HepG2 (cell line): ENCODE measurements at places on chromosomes 3 and 15.

DNA sequence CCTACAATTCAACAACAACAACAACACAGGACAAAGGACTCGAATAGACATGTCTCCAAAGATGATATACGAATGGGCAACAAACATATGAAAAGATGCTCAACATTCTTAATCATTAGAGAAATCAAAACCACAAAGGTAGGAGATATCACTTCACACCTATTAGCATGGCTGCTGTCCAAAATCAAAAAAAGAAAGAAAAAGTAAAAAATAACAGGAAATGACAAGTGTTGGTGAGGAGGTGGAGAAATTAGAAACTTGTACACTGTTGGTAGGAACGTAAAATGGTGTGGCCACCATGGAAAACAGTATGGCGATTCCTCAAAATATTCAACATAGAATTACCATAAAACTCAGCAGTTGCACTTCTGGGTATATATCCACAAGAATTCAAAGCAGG is 312.3 kb upstream of the STT3B start:
- H3K36me3 ChIP-seq: no peaks in the 10 kb centered on the region
- no peak overlapping the region for H3K4me3 ChIP-seq
- H3K27me3 ChIP-seq: no peaks in the 10 kb centered on the region
- H3K27ac ChIP-seq: no peak overlapping the region
- no peak for DNase-seq
- no peaks in the 10 kb centered on the region for H3K4me1 ChIP-seq

DNA sequence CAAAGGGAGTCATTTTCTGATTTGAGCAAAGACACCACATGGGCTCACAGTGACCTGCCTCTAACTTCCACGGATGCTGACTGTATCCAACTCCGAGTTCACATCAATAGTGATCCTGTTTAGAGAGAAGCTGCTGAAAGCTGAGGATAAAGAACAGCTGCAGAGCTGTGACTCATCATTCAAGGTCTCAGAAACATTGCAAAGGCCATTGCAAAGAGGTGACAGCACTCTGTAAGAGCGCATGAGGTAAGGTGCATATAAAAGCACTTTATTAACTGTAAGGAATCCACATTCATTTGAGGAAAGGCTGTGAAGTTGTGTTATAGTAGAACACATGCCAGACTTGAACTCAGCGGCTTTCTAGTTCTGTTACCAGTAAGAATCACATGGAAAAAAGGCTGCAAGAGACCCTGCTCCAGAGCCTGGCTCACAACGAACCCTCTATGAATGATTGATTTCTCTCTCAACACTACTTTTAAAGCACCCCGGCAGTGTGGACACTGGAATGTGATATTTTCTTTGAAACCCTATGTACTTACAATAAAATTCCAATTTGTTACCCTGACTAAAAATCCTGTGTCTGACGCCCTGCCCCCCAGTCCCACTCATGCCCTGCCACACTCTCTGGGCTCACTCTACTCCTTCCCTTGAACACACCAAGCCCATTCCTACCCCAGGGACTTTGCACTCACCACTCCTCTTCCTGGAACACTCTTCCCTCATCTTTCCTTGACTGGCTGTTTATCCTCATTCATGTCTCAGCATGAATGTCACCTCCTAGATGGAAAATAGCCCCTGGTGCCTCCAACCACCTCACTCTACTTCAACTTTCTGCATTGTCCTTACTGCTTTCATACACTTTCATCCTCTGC is 111.2 kb downstream of the LSM3 start:
- peaks cover 3% of the 10 kb centered on the region; the same call in 1 of the 2 replicates for H3K27me3 ChIP-seq
- no peak overlapping the region for H3K4me3 ChIP-seq
- DNase-seq: peak; percentile 59
- no peak overlapping the region for H3K27ac ChIP-seq
- H3K4me1 ChIP-seq: peaks cover 19% of the 10 kb centered on the region
- no peaks in the 10 kb centered on the region for H3K36me3 ChIP-seq

DNA sequence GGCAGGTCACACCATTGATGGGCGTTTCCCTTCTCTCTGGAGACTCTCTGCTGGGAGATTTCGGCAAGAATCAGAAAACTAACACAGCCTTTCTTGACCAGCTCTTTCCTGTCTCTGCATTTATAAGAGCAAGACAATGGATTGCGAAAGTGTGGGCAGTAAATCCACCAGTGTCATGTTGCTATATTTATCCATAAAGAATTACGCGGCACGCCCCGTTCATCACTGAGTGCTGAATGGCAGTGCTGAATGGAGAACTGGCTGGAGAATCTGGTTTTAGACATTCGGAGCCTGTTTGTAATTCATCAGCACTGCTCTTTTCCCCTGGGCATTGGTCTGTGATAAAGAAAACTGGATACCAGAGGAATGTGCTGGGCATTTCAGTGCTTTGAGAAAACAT is 2.0 kb upstream of the CEMIP start:
- DNase-seq: no peak
- H3K36me3 ChIP-seq: peaks cover under 1% of the 10 kb centered on the region
- H3K27me3 ChIP-seq: peaks cover 4% of the 10 kb centered on the region; the same call in 1 of the 3 replicates

DNA sequence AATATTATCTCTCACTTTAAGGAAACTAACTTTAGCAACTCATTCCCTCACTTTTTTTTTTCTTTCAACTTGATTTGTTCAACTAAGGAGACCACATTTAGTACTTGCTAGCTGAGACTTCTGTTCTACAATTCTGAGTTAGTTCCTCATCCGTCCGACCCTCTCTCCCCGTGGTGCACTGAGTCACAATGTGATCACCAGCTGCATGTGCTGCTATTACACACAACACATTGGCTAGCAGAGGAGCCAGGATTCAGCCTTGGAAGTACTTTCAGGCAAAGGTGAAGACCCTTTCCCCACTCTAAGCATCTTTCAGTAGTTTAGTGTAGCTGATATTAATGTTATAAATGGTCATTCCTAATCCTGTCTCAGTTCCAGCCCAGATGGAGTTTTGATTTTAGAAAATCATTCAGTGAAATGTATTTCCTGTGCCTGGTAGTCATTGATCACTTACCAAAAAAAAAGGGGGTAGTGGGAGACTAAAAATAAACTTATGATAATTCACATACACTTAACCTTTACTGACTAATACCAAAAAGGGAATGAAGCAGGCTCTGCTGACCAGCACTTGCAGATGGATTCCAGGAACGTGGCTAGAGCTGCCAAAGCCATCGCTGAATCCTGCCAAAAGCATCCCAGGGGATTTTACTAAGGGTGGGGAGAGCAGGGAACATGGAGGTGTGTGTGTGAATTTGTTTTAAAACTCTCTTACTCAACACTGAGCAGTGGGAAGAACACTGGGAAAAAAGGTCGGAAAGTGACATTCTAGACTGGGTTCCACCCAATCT is 424.8 kb downstream of the LPP start:
- no peak overlapping the region for H3K4me3 ChIP-seq
- no peak overlapping the region for H3K27ac ChIP-seq
- DNase-seq: no peak

DNA sequence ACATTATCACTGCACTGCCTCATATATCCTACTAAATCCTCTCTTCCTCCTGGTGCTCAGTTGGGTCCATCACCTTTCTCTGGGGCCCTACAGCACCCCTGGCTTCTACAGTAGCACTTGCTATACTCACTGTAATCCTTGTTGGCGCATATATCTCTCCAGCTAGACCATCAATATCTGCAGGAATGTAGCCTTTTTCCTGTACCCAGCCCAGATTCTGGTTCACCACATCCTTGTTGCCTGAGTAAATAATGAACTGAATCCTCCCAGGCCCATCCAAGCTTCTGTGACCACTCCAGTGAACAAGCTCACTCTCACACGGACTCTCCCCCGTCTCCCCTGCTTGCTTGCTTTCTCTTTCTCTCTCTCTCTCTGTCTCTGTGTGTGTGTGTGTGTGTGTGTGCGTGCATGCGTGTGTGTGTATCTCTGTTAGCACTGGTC is 62.5 kb upstream of the LIPC start:
- H3K36me3 ChIP-seq: no peaks in the 10 kb centered on the region
- peak; percentile 30 for DNase-seq
- no peak overlapping the region; the same call in 1 of the 2 replicates for H3K4me3 ChIP-seq
- no peak overlapping the region for H3K27ac ChIP-seq

DNA sequence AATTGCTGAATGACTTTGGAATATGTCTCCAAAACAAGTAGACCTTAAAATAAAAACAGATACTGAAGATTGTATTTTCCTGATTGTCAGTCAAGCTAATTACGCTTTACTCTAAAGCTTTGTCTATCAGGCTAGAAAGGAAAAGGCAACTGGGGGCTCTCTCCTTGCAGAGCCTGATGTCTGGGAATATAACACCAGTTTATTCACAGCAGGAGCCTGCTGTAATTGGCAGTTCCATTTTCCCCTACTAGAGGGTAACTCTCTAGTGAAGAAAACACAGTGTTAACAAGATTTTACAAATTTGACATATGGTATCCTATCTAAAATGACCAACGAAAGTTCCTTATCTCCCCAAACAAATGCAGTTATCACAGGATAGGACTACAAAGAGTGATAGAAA is 158.8 kb downstream of the PDZRN3 start:
- no peak for DNase-seq
- no peak overlapping the region for H3K27ac ChIP-seq
- no peaks in the 10 kb centered on the region for H3K4me1 ChIP-seq
- H3K4me3 ChIP-seq: no peak overlapping the region
- no peaks in the 10 kb centered on the region for H3K36me3 ChIP-seq

GRCh38 chr3:98972720-98973119 is 71.2 kb upstream of the DCBLD2 start:
- H3K4me3 ChIP-seq: no peak overlapping the region
- peaks cover 5% of the 10 kb centered on the region for H3K4me1 ChIP-seq
- no peaks in the 10 kb centered on the region for H3K36me3 ChIP-seq
- no peak for DNase-seq
- H3K27me3 ChIP-seq: no peaks in the 10 kb centered on the region

DNA sequence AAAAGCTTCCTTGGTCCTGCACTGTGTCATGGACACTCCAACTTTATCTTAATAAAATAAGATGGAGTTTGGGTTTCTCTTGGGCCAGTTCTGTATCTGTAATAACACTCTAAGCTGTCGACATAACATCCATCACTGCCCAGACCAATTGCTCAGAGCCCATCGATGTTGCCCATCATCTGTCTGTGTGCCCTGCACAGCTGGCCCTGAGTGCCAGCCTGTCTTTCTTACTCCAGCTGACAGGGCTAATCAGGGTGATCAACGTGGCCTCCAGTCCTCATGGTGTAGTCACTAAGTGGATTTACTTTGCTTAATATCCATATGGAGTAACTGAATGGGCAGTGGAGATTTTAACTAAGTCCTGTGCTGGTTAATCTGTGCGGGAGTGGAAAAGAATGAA is 419.8 kb upstream of the TPM1 start:
- no peak overlapping the region for H3K27ac ChIP-seq
- H3K27me3 ChIP-seq: no peaks in the 10 kb centered on the region
- no peaks in the 10 kb centered on the region for H3K4me1 ChIP-seq

DNA sequence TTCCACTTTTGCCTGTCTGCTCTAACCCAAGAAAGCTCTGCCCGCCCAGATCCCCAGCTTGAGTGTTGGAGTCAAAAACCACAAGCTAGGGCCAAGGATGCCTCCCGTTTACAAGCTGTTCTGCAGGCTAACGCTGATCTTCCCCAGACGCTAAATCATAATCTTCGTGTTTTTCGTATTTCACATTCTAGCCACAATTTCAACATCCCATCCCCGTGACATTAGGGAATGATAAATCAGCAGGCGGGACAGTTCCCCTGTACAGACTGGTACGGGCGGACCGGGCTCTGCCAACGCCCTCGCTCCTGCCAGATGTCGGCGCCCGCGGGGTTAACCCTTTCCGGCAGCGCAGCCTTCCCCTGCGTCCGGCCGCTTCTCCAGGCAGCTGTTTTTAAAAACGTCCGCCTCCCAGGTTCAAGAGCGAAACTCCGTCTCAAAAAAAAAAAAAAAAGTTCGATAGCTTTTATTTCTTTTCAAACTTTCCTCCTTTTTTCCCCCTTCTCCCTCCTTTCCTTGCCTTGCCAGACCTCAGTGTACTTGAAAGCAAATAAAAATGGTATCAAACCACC is 81.0 kb upstream of the BNC1 start:
- DNase-seq: no peak
- H3K27ac ChIP-seq: no peak overlapping the region
- H3K4me1 ChIP-seq: no peaks in the 10 kb centered on the region
- peaks cover 35% of the 10 kb centered on the region for H3K27me3 ChIP-seq
- H3K4me3 ChIP-seq: no peak overlapping the region
- no peaks in the 10 kb centered on the region for H3K36me3 ChIP-seq

DNA sequence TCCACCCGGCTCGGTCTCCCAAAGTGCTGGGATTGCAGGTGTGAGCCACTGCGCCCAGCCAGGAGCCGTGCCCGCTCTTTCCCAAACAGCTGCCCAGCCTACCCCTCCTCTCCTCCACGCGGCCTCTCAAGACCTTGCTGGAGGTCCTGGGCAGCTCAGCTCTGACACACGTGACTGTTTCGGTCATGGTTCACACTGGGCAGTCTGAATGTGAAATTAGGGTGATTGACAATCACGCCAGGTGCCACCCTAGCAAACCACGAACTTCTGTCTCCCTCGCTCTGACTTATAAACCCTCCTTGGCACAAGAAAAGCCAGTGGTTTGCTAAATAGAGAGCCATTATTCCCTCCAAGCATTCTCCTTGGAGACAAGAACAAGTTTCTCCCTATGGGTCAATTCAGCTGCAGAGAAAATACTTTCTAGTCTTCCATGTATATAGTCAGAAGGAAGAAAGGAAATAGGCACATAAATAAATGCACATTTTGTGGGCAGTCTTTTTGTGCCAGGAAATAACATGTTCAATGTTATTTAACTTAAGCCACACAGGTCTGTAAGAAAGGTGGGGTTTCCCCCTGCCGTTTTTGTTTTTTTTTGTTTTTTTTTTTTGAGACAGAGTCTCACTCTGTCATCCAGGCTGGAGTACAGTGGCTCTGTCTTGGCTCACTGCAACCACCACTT is 121.9 kb upstream of the MEF2A start:
- H3K27me3 ChIP-seq: peaks cover 5% of the 10 kb centered on the region
- DNase-seq: no peak
- no peaks in the 10 kb centered on the region for H3K36me3 ChIP-seq

GRCh38 chr3:45927881-45928280 is 15.4 kb upstream of the CXCR6 start:
- H3K36me3 ChIP-seq: peaks cover 69% of the 10 kb centered on the region
- no peaks in the 10 kb centered on the region for H3K27me3 ChIP-seq
- no peaks in the 10 kb centered on the region for H3K4me1 ChIP-seq
- no peak for DNase-seq

- DNase-seq: no peak
- H3K4me3 ChIP-seq: no peak overlapping the region
- peaks cover 15% of the 10 kb centered on the region for H3K27me3 ChIP-seq
- peaks cover 5% of the 10 kb centered on the region; the same call in 1 of the 2 replicates for H3K4me1 ChIP-seq
- H3K36me3 ChIP-seq: no peaks in the 10 kb centered on the region
Measured at GRCh38 chr3:55480911-55481743, 6.0 kb downstream of the WNT5A start.

DNA sequence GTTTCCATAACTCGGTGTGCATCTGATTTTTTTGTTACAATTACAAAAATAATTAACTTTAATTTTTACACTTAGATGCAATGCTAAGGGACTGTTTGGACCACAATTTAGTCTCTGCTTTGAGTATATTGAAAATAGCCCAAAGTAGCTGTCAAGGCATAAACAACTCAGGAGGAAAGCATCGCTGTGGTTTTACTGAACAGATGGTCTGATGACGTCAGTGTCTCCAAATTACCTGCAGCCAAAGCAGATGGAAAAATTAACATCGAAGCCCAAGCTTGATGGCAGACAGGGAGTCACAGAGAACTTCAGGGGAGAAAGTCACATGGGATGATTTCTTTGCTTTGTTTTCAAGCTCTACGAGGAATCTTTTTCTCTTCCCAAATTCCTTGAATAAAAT is 83.1 kb upstream of the PLCL2 start:
- no peak overlapping the region for H3K27ac ChIP-seq
- no peaks in the 10 kb centered on the region for H3K4me1 ChIP-seq
- no peak for DNase-seq
- H3K27me3 ChIP-seq: no peaks in the 10 kb centered on the region; the same call in 2 of the 3 replicates
- no peaks in the 10 kb centered on the region for H3K36me3 ChIP-seq
